ENCODE measurements at places on chromosomes 2 and 18. TPM values are rescaled to one million over a fixed set of nuclear protein-coding genes. Genes with fewer than 3 reads are reported as not detected.

GRCh38 chr18:33735428-33735827, 157.4 kb downstream of the ASXL3 start:
- no peaks in the 10 kb centered on the region for H3K4me1 ChIP-seq
- no peak overlapping the region for H3K27ac ChIP-seq
- no peaks in the 10 kb centered on the region for H3K36me3 ChIP-seq
- no peak for DNase-seq

- H3K4me1 ChIP-seq = no peaks in the 10 kb centered on the region
- no peak overlapping the region for H3K27ac ChIP-seq
- no peaks in the 10 kb centered on the region for H3K36me3 ChIP-seq
- H3K27me3 ChIP-seq = no peaks in the 10 kb centered on the region
- no peak overlapping the region for H3K4me3 ChIP-seq
Observed at GRCh38 chr2:221655300-221655699, 83.2 kb upstream of the EPHA4 start.

DNA sequence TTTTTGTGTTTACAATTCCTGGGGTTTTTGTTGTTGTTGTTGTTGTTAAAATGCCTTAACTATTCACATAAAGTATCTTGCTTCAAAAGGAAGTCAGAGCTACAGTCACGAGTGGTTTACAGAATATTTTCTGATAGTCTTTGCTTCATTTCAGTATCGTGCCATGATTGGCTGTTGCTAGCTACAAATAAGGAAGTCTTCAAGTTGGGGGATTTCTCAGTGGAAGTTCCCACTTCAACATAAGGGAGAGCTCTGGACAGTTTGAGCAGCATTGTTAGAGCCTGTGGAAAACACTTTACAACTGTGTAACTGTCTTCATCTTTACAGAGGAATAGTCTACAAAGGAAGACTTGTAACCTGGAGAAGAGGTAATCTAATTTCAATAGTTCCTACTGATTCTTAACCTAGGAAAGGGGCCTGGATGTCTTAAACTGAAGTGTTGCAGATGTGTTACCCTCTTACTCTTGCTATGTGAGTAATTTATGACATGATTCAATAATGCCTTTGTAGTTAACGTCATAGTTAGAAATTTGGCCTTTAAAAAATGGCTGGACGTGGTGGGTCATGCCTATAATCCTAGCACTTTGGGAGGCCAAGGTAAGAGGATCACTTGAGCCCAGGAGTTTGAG, 23.4 kb upstream of the TANK start:
- DNase-seq = no peak
- peak overlapping the region; percentile 71 for H3K27ac ChIP-seq
- no peaks in the 10 kb centered on the region for H3K27me3 ChIP-seq
- no peaks in the 10 kb centered on the region for H3K36me3 ChIP-seq
- no peak overlapping the region for H3K4me3 ChIP-seq

GRCh38 chr2:127103243-127104165, 3.5 kb downstream of the BIN1 start:
- H3K4me3 ChIP-seq = no peak overlapping the region
- DNase-seq = peak; percentile 12
- no peaks in the 10 kb centered on the region for H3K27me3 ChIP-seq
- no peak overlapping the region for H3K27ac ChIP-seq

DNA sequence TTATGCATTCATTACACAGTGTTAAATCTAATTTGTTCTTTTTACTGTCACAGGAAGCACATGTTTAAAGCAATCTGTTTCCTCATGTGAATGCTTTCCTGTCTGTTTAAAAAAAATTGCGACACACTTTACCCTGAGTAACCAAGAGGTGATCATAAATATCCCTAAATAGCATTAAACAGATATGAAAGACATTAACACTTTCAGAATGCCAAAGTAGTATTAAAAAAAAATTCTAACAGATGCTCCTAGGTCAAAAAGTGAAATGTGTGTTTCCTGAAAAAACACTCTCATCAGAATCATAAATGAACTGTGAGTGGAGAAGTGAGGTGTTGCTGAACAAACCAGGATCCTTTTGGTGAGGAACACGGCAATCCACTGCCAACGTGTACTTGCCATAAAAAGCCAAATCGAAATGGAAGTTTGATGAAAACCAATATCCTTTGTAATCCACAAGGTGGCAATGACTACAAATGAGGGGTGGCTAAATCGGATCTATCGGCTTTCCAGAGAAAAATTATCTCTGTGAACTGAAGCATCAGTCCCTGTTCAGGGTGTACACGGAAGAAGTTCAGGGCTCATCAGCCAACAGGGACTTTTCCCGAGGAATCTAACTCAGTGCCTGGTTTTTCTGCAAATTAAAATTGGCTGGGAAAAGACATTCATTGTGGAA, 248.9 kb downstream of the TCF4 start:
- H3K27me3 ChIP-seq = no peaks in the 10 kb centered on the region
- H3K4me1 ChIP-seq = no peaks in the 10 kb centered on the region
- H3K4me3 ChIP-seq = no peak overlapping the region
- no peak for DNase-seq
- H3K36me3 ChIP-seq = no peaks in the 10 kb centered on the region

DNA sequence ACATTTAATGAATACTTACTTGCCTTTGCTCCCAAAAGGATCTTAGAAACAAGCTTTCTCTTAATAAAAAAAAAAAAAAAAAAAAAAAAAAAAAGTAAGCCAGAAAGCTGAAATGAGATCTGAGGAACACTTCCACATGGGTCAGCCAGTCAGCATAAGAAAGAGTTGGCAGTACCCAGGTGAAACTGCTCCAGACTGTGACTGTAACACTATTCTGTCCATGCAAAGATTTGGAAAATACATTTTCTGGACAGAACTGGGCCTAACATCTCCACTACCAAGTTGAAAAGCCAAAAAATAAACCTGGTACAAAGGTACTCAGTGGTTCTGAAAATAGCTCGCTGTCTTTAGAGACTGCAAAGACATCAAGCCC, 135.7 kb downstream of the THADA start:
- no peaks in the 10 kb centered on the region for H3K27me3 ChIP-seq
- H3K4me1 ChIP-seq = peaks cover 40% of the 10 kb centered on the region
- peak overlapping the region; percentile 64 for H3K27ac ChIP-seq
- DNase-seq = no peak
- H3K36me3 ChIP-seq = no peaks in the 10 kb centered on the region
- no peak overlapping the region for H3K4me3 ChIP-seq

GRCh38 chr18:66616523-66616983, 12.7 kb upstream of the CDH19 start:
- no peaks in the 10 kb centered on the region for H3K4me1 ChIP-seq
- H3K27ac ChIP-seq = no peak overlapping the region
- H3K36me3 ChIP-seq = no peaks in the 10 kb centered on the region
- H3K27me3 ChIP-seq = no peaks in the 10 kb centered on the region
- no peak overlapping the region for H3K4me3 ChIP-seq
- DNase-seq = no peak

GRCh38 chr18:61865466-61866175, 27.2 kb downstream of the RNF152 start:
- H3K27ac ChIP-seq = no peak overlapping the region
- H3K27me3 ChIP-seq = no peaks in the 10 kb centered on the region
- no peak overlapping the region for H3K4me3 ChIP-seq
- no peaks in the 10 kb centered on the region for H3K36me3 ChIP-seq
- no peaks in the 10 kb centered on the region for H3K4me1 ChIP-seq

- H3K4me3 ChIP-seq = no peak overlapping the region
- no peak overlapping the region for H3K27ac ChIP-seq
- H3K27me3 ChIP-seq = no peaks in the 10 kb centered on the region
Observed at GRCh38 chr2:23505218-23505983, 120.4 kb downstream of the KLHL29 start.

GRCh38 chr2:8306530-8307351, 375.1 kb upstream of the ID2 start:
- peak overlapping the region; percentile 28 for H3K27ac ChIP-seq
- H3K4me3 ChIP-seq = no peak overlapping the region
- H3K36me3 ChIP-seq = no peaks in the 10 kb centered on the region
- no peaks in the 10 kb centered on the region for H3K27me3 ChIP-seq

- H3K4me1 ChIP-seq = no peaks in the 10 kb centered on the region
- H3K27me3 ChIP-seq = no peaks in the 10 kb centered on the region
- no peak for DNase-seq
- no peak overlapping the region for H3K4me3 ChIP-seq
- no peak overlapping the region for H3K27ac ChIP-seq
Observed at GRCh38 chr2:15527074-15527739, 33.9 kb downstream of the NBAS start.

DNA sequence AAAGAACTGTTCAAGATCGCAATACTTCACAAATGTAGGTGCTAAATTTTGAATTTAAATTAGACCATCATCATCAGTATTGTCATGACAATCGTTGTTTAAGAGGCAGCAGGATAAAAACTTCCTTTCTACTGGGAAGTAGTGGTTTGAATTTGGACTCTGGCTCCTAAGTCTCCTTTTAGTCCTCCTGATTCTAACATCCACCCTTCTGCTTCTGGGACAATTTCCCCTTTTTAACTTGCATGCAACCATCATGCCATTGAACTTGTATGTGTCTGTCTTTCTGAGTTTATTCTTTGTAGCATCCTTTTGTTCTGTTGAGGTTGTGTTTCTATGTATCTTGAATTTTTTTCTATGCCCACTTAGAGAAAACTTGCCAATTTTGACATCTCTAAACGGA, 249.7 kb downstream of the PTGR3 start:
- no peak overlapping the region for H3K27ac ChIP-seq
- no peak overlapping the region for H3K4me3 ChIP-seq
- no peak for DNase-seq
- no peaks in the 10 kb centered on the region for H3K27me3 ChIP-seq
- H3K4me1 ChIP-seq = no peaks in the 10 kb centered on the region
- no peaks in the 10 kb centered on the region for H3K36me3 ChIP-seq

GRCh38 chr2:211837706-211838105, 700.9 kb downstream of the ERBB4 start:
- no peaks in the 10 kb centered on the region for H3K36me3 ChIP-seq
- H3K27ac ChIP-seq = no peak overlapping the region

DNA sequence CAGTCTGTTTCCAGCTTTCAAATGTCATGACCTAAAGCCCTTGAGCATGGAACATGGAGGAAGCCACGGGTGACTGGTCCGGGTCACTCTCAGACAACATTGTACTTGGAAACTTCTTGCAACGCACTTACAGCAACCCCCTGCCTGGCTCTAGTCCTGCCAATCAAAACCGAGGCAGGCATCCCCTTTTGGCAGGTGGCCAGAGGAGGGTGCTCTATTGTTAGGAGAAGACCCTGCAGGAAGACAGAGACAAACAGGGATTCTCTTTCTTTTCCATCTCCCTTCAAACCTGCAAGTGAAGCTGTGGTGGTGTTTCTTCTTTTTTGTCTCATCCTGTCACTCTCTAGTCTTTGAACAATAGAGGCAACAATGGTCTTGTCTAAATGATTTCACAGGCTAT, 667.2 kb downstream of the ZEB2 start:
- no peaks in the 10 kb centered on the region for H3K27me3 ChIP-seq
- H3K27ac ChIP-seq = no peak overlapping the region
- no peak for DNase-seq
- H3K36me3 ChIP-seq = no peaks in the 10 kb centered on the region

Gene SGPP2
- total RNA-seq = 46.4 TPM

Gene PTPN18
- 136 TPM for total RNA-seq

Gene IL18R1
- 1.8 TPM for total RNA-seq

Gene CYTIP
- total RNA-seq = 25.1 TPM

Gene BOLL
- not detected for total RNA-seq
